Stimulated activated CD8-positive, alpha-beta memory T cell treated with anti-CD3 and anti-CD28 coated beads, Interleukin-12 subunit alpha, Interleukin-12 subunit beta, amount 100 ng/mL, for 4 hours (primary cell): ENCODE measurements at places on chromosomes 5 and 9.

- DNase-seq, result no peak
Measured at GRCh38 chr5:123987956-123988355, 476.0 kb downstream of the CSNK1G3 start.

- DNase-seq, result no peak
Measured at GRCh38 chr9:23674016-23674585, 151.9 kb downstream of the ELAVL2 start.

- no peak for DNase-seq
Measured at GRCh38 chr5:37412515-37412914, 33.4 kb downstream of the WDR70 start.

GRCh38 chr5:123855609-123856008 is 343.6 kb downstream of the CSNK1G3 start:
- DNase-seq, result no peak

DNA sequence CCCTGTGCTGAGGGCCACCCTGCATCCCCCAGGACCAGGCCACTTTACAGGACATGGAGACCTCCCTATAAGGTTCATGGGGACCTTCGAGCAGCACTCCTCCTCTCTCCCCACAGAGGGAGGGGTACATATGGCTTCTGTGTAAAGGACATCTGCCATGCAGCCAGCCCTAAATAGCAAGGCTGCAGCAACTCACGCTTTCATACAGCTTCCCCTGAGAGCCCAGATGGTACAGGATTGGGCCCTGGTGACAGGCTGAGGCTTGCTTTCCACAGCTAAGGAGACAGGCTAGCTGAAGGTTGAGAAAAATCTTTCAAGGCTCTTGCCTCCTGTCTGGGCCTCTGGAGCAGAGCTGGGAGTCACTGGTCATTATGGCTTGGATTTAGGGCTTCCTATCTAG is 147.0 kb upstream of the ZNF366 start:
- DNase-seq, result no peak

DNA sequence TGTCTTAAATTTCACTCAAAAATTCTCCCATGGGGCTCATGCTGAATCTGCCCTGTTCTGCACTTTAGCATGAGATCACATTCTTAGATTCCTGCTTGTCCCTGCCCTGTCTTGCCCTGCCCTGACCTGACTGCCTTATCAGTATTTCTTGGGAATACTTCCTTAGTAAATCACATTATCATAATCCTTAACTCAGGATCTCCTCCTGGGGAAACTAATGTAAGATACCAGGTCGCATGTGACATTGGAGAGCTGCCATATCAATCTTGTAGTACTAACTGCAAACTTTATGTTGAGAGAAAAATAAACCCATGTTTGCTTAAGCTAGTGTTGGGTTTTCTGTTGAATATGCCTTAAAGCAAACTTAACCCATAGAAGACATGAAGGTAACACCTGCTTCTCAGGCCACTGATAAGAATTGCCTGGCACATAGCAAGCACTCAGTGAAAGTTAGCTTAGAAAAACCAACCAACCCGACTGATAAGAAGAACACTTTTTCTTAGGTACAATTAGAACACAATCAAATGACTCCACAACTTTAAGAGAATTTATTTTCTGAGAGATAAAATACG is 53.3 kb downstream of the IL33 start:
- no peak for DNase-seq

DNA sequence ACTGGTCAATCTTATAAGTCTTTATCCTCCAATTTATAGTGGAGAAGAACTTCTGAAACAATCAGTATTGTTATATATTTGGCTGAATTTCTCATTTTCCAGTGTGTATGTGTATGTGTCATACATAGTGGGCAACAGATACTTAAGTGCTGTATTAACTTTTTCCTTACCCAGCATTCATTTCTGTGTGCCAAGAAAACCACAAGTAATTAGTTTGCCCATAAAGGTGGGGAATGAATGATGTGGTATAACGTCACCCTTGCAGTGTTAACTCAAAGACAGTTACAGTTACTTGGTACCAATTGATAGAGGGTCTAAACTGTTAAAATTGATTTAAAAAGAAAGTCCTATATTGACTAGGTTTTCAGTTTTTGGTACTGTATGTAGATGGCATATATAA is 2.0 kb downstream of the OGN start:
- no peak for DNase-seq

- DNase-seq, result no peak
Measured at GRCh38 chr5:95927927-95928723, 33.5 kb downstream of the ELL2 start.

DNA sequence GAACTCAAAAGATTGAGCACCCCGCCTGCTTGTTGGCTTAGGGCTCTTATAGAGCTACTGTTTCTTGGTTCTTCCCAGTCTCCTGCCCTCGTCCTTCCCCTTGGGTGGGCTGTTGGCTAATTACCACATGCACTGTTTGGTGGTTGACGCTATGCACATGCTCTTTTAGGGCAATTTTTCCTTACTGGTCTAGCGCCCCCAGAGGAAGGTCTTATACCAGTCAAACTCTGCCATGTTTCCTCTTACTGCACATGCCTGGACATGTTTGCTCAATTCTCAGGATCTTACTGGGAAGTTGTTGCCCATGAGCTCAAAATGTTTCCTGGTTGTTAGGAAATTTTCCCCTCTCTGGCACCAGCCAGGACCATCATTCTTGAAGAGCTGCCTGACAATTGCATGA is 101.9 kb downstream of the SLC28A3 start:
- DNase-seq, result no peak

- no peak for DNase-seq
Measured at GRCh38 chr5:97112230-97112629, 30.2 kb downstream of the LIX1 start.
